ENCODE measurements at places on chromosomes 5 and 9.

DNA sequence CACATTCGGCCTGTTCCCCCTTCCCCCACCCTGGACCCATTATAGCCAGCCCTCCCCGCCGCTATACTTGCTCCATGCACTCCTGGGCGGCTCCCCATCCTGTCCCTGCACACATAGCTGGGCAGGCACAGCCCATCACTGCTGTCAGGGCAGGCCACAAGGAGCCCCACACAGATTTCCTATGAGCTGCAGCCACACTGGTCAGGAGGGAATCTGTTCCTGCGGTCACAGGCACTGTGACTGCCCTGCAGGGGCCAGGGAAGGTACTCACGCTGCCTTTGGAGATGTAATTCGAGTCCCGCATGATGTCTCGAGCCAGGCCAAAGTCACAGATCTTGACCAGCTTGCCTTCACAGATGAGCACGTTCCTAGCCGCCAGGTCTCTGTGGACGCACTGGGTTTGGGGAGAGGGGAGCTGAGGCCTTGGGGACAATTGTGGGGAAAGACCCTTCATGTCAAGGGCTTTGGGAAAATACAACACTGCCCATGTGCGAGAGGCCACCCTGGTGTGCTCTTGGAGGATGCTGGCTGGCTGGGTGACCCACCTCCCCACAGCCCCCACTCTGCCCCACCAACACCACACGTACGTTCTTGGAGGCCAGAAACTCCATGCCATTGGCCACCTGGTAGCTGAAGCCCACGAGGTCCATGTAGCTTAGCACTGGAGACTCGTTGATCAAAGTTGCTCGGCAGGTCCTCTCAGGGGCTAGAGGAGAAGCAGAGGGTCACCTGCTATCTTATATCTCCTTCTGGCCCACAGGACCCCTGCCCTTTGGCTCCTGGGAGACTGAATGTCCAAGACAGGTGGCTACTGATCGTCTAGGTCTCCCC lies 34.5 kb upstream of the CSF1R start:
- DNase-seq, result no peak

- DNase-seq, result no peak
Measured at GRCh38 chr9:129958796-129959195, 84.2 kb downstream of the FNBP1 start.

- DNase-seq, result no peak
Measured at GRCh38 chr9:107755246-107755645, 265.7 kb upstream of the KLF4 start.

DNA sequence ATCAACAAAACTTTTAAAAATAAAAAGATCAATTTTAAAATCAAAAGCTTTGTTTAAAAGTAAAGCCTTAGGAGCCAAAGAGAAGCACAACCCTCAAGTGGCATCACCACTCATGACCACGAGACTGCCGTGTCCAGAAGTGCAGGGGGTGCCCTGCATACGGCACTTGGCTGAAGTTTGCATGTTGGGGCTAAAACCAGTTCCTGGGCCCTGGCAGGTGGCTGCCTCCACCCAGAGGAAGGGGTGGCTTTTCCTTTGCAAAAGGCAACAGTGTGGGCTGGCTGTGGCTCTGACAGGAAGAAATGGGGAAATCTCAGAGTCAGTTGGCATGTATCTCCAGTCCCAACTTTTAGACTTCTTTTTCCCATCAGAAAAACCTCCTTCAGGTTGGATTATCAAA lies 15.3 kb downstream of the TRMO start:
- peak; percentile 31 for DNase-seq

DNA sequence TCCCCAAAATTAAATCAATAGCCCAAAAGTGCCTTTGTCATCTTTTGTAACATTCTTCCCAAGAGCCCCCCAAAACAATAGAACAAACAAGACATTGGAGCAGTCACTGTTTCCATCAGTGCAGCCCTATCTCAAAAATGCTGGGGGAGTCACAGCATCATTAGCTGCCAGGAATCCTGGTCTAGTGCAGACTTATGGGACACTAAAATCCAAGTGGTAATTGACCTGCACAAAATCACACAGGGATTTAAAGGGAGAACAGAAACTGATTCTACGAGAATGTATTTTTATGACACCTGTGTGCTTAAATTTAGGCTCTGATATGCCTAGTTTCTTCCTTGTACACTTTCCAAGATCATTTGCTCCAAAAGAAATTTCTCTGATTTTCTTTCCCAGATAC lies 172.9 kb downstream of the GLIS3 start:
- DNase-seq, result no peak

- DNase-seq, result peak; percentile 80
Measured at GRCh38 chr9:129027685-129028191, 393 bp downstream of the SH3GLB2 start.

- DNase-seq, result no peak
Measured at GRCh38 chr9:97840521-97840920, 12.5 kb upstream of the FOXE1 start.

DNA sequence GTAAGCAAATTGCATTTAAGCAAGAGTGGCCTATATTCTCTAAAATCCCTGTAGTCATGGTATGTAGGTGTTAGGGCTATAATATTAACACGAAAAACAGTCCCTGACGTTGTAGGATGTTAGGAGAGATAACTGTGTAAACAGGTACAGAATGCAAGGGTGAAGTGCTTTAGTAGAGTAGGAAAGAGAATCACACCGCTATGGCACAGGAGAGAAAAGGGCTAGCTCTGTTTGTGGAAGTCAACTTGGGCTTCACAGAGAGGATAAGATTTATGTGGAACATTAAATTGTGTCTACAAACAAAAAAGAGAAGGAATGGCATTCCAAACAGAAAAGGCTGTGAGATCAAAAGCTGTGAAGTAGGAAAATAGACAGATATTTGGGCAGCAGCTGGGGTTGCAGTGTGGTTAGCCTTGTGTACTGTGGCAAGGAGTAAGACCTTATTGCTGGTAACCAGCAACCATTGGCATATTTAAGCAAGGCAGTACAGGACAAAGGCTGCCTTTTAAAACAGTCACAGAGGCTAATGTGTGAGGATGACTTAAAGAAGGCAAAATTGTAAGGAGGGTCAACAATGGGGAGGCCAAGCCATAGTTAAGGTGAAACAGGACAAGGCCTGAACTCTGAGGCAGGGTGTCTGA lies 337.5 kb upstream of the ADAMTSL1 start:
- no peak for DNase-seq

DNA sequence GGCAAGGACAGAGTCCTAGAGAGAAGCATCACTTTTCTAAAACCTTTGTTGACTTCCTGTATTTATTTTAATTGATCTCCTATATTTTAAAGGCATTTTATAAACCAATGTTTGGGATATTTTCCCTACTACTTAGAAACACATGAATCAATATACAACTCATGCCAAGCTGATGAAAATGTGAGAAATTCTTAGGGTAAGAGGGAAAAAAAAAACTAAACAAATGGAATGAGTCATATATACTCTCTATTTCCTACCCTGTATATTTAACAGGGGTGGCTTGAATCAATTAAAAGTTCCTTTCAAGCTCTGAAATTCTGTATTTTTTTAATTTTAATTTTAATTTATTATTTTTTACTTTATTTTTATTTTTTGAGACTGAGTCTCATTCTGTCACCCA lies 19.6 kb downstream of the BAAT start:
- no peak for DNase-seq

GRCh38 chr9:134592018-134592818 lies 49.4 kb upstream of the COL5A1 start:
- DNase-seq, result no peak

DNA sequence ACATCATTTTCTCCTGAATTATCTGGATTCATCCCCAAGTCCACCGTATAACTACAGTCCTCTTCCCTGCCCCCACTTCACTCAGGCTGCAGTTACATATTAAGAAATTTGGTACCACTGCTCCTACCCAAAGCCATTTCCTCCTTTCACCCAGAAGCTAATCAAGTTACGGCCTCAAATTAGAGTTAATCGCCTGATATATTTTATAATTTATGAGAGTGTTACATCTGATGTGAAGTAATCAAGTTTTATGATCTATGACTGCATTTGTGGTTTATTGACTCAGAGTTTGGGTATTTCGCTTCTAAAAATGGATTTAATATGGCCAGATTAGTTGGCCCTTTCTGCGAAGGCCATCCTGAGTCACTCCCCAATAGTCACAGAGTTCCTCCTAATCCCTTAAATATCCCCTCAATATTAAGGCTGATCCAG lies 223.6 kb upstream of the KIF2A start:
- no peak for DNase-seq

GRCh38 chr9:16207161-16207560 lies 654.3 kb downstream of the CCDC171 start:
- no peak for DNase-seq

DNA sequence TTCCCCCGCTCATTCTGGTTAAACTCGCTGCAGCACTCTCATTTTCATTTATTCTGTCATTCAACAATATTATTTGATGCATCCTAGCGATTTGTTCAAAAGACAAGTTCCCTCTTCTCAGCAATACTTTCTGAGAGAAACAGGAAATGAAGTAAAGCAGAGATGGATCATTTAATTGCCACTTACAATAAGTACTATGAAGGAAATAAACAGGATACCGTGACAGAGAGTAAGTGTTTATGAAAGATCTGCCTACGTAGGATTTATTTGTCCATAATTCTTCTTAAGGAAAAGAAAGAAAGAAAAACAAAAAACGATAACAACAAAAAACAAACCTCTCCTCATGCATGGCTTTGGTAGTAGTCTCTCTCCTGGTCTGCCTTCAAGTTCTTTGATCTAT lies 406.8 kb upstream of the ZNF608 start:
- no peak for DNase-seq

DNA sequence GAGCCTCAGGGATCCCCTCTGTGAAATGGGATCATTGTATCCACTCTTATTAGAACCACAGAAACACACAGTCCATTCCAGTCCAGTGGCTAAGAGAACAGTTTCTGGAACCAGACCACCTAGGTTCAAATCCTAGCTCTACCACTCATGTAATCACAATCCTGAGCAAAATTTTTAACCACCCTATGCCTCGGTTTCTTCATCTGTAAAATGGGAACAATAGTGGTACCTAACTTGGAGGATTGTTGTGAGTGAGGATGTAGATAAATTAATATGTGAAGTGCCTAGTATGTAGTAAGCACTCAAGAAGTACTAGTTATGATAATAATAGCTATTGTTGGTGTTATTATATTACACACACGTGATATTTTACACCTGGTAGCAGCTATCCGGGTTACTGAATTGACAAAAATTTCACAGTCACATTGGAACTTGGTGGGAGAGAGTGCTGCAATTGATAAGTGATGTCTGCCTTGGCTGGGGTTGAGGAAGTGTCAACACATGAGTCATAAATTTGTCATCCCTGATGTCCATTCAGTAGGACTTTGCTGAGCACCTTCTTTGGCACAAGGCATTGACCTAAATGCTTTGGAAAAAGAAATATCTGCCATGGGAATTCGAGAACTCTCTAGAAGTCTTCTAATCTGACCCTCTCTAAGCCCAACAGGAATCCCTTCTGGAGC lies 68.4 kb downstream of the COL27A1 start:
- DNase-seq, result no peak

DNA sequence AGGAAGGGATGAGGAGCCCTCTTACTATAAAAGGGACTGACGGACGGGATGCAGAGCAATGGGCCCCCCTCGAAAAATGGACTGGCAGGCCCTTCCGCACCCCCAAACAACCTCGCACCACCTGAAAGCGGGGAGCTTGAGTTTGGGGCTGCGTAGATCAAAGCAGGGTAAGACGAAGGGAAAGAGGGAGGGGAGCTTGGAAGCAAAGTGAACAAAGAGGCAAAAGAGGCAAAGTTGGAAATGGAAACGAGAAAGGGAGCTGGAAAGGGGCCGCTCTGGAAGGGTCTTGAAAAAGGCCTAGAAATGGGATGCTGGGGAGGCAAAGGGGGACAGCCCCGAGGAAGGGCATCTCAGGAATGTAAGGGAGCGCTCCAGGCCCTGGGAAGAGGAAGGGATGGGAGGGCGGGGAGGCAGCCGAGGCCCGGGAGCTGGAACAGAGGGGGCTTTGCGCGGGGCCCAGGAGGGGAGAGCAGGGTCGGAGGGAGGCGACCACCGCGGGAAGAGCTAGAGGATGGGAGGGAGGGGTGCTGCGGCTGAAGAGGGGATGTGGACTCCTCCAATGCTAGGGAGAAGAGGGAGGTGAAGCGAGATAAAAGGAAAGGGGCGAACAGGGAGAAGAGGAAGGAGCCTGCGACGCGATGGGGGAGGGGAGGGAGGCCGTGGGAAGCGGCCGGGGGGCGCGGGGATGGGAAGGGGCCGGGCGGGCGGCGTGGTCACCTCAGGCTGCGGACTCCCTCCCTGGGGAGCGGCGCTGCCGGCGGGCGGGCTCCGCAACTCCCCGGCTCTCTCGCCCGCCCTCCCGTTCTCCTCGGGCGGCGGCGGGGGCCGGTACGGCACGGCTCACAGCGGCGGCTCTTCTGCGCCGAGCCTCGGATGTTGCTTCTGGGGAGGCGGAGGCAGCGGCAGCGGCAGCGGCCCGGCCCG lies 577 bp downstream of the RNF145 start:
- peak; percentile 18 for DNase-seq

DNA sequence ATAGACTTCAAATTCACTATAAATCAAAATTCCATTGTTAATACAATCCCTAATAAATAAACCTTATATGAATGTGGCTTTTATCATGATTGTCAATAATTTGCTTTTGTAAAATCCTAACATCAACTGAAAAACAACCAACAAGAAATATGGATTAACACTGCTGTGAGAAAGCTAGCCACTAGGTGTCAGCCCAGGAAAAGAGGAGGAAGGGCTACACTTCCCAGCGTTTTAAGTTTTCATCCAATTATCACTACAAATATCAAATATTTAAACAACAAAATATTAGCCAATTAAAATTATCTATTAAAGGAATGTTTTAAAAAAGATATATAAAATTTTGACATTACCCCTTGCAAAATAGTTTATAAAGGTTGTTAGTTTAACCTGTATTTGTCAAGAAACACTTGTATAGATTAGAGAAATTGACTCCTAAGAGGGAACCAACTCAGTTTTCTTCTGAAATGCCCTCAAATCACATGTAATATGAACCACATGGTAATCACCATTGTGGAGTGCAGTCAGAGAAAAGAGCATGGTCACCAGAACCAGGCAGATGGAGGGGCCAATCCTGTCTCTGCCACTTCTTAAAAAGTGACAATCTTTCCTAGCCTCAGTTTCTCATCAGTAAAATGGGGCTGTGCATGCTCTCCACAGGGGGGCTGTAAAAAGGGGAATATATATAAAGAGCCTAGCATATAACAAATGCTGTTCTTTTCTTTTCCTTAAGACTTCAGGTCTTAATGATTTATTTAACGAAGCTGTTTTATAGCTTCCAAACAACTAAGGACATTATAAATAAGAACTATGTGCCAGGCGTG lies 188.2 kb downstream of the CRB2 start:
- DNase-seq, result peak; percentile 31
